ENCODE measurements at places on chromosomes 2 and 18.
A peak's percentile ranks its signal among the peaks of the same experiment; 100 is the strongest.

DNA sequence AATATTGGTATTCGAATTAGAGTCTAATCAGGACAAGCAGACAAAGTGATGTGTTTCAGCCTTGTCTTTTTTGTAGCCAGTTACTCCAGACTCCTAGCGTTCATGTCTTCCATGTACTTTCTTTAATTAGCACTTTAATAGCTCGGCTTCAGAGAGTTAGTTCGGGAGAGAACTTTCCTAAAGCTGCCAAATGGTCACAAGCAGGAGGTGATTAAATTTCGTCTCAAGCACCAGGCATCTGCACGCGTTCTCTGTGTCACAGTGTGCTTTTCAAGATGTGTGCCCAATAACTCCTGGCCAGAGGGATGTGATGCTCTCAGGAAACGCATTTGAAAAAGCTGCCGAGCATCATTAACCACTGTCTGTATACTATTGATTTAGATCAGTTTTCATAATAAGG lies 790.8 kb downstream of the SOCS6 start:
- no peak for DNase-seq

GRCh38 chr2:107591561-107592279 lies 235.0 kb upstream of the RGPD4 start:
- no peak for DNase-seq

DNA sequence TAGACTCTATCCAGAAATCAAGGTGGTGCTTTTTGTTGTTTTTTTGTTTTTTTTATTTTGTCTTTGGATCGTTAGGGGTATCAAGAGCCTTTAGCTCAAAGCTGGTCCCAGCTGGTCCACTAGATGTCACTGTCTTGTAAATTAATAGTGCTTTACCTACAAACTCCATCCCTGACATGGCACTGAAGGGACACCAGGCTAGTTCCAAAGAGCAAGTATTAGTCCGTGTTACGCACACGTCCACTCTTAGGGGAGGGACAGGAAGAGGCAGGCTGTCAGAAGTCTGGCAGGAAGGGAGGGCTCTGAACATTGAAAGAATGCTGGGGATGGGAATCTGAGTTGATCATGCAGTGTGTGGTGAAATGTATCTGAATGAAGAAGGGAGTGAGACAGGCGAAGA lies 85.9 kb upstream of the CCBE1 start:
- DNase-seq = no peak

DNA sequence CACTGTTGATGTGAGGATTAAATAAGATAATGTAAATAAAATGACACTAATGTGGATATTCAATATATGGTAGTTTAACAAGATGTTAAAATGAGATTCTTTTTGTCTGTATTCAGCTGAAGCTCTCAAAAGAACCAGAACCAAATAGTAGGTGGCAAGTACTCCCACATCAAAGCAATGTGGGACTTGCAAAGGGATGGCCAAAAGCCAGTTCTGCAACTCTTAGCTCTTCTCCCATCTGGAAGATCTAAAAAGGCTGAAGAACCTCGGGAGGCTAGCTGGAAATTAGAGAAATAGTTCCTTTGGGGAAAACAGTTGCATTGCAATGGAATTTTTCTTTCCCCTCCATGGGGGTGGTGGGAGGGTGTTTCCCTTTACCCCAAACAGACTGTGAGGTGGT lies 48.7 kb downstream of the FBXO48 start:
- no peak for DNase-seq

DNA sequence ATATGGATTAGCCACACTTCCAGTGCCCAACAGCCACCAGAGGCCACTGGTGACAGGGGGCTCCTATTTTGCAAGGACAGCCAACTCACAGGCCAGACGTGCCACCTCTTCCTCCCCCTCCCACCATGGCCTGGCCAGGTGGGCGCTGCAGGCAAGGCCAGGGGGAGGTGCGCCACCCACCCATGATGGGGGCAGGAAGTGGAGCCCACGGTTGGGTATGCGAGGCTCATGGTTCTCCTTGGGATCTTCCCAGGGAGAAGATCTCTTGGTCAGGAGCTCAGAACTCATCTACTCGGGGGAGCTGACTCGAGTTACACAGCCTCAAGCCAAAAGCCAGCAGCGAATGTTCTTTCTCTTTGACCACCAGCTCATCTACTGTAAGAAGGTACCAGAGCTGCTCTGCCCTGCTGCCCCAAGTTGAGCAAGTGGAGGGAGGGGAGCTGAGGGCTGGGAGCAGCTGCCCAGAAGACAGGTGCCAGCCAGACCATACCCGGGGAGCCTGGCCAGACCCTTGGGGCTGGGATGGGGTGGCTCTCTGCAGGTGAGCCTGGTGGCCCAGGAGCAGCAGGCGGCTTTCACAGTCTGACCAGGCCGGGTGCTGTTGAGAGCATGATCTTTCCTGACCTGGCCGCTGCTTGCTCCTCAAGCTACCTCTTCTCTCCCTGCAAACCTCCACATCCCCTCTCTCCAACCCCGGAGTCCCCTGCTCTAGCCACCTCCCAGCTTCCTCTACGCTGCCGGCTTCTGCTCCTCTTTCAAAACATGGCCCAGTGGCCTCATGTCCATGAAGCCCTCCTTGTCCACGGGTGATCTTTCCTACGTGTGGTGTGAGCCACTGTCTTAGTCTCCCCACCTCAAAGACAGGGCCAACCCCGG lies 49.8 kb downstream of the FAM168B start:
- no peak for DNase-seq

- DNase-seq = no peak
These were observed 11.8 kb downstream of the CHRNA1 start for GRCh38 chr2:174752403-174753037.

- no peak for DNase-seq
These were observed 130.2 kb downstream of the FAM124B start for GRCh38 chr2:224271617-224272236.

- no peak for DNase-seq
These were observed 7.1 kb upstream of the KLF11 start for GRCh38 chr2:10036095-10036884.

GRCh38 chr2:15561574-15562344 lies 625 bp upstream of the NBAS start:
- DNase-seq = peak; percentile 18

DNA sequence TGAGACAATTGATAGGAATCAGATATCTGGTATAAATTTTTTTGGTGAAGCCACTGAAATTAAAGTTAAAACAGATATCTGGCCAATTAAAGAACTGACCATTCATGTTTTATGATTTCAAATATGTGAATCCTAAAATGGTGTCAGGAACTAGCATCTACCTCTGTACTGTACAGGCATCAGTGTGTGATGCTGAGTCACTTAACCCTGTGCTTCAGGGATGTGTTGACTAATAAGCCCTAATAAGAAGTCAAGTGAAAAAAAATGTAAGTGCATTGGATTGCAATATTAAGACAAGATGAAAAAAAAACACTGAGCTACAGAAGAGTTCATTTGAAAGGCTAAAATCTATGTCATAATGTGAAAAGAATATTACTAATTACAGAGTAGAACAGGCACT lies 9.1 kb upstream of the UNC80 start:
- DNase-seq = no peak

- no peak for DNase-seq
These were observed 249.1 kb upstream of the SIX2 start for GRCh38 chr2:45258311-45258710.

- DNase-seq = no peak
These were observed 469.3 kb upstream of the RAB12 start for GRCh38 chr18:8139891-8140406.

GRCh38 chr2:42918041-42918440 lies 125.7 kb upstream of the HAAO start:
- DNase-seq = no peak

GRCh38 chr2:21330786-21331391 lies 207.1 kb downstream of the TDRD15 start:
- DNase-seq = no peak

GRCh38 chr2:62045017-62045543 lies 139.6 kb downstream of the COMMD1 start:
- DNase-seq = no peak

DNA sequence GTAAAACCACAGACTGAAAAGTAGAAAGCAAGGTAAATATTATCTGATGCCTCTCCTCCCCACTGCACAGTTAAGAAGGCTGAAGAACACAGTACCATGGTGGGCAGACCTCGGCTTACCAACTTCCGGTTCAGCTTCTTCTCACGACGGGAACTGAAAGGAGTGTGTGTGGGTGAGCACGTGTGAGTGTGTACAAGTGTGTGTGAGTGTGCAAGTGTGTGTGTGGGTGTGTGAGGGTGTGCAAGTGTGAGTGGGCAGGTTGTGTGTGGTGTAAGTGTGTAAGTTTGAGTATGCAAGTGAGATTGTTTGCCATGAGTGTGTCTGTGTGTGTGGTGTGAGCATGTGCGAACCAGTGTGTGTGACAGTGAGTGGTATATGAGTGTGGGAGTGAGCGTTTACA lies 103.5 kb downstream of the ADD2 start:
- DNase-seq = no peak

DNA sequence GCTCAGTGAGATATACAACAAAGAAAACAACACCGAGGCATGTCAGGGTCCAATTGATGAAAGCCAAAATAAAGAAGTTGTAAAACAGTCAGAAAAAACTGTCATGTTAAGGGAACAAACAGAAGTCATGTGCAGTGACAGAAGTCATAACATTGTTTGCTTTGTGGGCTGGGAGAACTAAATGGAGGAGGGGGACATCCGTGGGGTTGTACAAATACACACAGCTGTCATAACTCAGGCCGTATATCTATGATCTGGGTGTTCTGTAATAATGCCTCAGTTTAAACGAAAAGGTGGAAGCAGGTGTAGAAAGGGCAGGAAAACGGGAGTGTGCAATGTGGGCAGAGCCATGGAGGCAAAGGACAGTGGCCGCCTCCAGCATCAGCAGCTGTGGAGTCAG lies 27.3 kb downstream of the TIMM21 start:
- DNase-seq = no peak

- DNase-seq = no peak
These were observed 10.9 kb downstream of the MEP1B start for GRCh38 chr18:32200766-32201165.

GRCh38 chr2:27627963-27628766 lies 647 bp downstream of the CCDC121 start:
- no peak for DNase-seq

- DNase-seq = no peak
These were observed 147.5 kb upstream of the DAPL1 start for GRCh38 chr2:158647436-158648231.

- no peak for DNase-seq
These were observed 11.7 kb downstream of the YIPF4 start for GRCh38 chr2:32289165-32289999.

- DNase-seq = no peak
These were observed 33.8 kb downstream of the MAP4K3 start for GRCh38 chr2:39403311-39403710.

DNA sequence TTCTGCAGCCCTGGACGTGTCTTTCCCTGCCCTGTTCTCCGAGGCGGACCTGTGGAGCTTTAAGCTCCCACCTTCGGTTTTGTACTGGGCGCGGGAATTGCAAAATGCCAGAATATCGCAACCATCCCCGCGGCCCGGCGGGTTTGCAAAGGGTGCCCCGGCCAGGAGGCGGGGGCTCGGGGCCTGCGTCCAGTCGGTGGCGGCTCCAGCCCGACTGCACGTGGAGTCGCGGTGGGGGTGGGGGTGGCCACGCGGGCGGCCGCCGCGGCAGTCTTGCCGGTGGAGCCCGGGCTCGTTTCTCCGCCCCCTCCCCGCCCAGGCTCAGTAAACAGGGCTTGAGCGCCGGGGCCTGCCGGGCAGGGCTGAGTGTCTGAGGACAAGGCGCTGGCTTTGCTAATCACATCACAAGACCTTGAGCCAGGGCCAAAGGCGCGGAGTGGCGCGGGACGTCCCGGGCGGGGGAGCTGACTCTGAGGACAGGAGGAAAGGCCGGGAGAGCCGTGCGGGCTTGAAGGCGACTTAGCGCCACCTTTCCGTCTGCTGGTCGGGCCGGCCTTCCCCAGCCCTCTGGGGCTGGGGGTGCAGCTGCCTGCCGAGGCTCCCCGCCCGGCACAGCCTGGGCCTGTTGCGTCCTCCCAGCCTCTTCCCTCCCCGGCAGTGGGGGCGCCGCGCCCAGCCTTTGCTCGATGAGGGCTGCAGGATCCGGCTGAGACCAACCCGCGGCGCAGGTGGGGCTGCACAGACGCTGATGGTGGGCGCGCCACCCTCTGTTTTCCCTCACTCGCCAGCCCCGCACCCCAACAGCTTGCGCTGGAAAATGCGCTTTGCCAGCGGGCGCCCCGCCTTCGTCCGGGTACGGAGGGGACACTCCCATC lies 786 bp upstream of the ZFP36L2 start:
- peak; percentile 57 for DNase-seq
